ENCODE measurements at places on chromosomes 11 and 22. TPM values are rescaled to one million over a fixed set of nuclear protein-coding genes. Genes with fewer than 3 reads are reported as not detected.
A peak's percentile ranks its signal among the peaks of the same experiment; 100 is the strongest.

Gene NUDT8
- 6.8 TPM for total RNA-seq

GRCh38 chr11:45366619-45367190 lies 80.6 kb upstream of the SYT13 start:
- no peak for DNase-seq
- H3K4me1 ChIP-seq: peaks cover 28% of the 10 kb centered on the region
- H3K36me3 ChIP-seq: no peaks in the 10 kb centered on the region
- H3K4me3 ChIP-seq: no peak overlapping the region
- no peak overlapping the region for H3K27ac ChIP-seq

Gene HNRNPUL2
- 43.6 TPM for total RNA-seq

DNA sequence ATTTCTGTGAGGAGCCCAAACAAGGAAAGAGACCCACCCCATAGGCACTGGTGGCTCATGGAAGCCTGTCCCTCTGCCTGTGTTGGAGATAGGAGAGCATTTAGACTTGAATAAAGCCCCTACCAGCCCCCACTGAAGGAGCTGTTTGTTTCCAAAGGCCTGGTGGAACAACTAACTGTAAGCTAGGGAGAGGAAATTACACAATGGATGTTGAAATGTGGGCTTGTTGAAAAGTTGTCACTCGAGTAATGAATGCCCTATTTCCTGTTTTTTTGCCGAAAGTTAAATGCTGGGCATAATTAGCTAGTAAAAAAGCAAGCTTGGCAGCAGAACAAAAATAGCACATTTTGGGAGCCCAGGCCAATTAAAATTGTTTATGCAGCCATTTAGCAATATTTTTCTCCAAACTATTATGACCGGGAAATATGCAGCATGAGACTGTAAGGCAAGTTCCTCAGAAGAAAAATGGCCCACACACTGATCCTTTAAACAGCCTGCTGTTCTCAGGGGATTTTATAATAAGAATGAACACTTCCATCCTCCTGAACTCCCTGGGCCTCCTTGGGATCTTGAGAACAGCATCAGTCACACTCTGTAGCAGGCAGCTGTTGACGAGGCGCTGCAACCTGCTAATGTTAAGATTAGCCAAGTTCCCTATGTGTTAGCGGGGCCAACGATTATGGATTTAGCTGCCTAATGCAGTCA lies 38.6 kb upstream of the LMO2 start:
- no peak for DNase-seq
- H3K27me3 ChIP-seq: peaks cover 10% of the 10 kb centered on the region
- H3K36me3 ChIP-seq: peaks cover 13% of the 10 kb centered on the region
- H3K27ac ChIP-seq: peak overlapping the region; percentile 98

- DNase-seq: no peak
- H3K27ac ChIP-seq: no peak overlapping the region
- peaks cover 5% of the 10 kb centered on the region for H3K36me3 ChIP-seq
- H3K4me3 ChIP-seq: no peak overlapping the region
- H3K4me1 ChIP-seq: no peaks in the 10 kb centered on the region
Observed at GRCh38 chr11:20541503-20541902, 57.9 kb upstream of the SLC6A5 start.

DNA sequence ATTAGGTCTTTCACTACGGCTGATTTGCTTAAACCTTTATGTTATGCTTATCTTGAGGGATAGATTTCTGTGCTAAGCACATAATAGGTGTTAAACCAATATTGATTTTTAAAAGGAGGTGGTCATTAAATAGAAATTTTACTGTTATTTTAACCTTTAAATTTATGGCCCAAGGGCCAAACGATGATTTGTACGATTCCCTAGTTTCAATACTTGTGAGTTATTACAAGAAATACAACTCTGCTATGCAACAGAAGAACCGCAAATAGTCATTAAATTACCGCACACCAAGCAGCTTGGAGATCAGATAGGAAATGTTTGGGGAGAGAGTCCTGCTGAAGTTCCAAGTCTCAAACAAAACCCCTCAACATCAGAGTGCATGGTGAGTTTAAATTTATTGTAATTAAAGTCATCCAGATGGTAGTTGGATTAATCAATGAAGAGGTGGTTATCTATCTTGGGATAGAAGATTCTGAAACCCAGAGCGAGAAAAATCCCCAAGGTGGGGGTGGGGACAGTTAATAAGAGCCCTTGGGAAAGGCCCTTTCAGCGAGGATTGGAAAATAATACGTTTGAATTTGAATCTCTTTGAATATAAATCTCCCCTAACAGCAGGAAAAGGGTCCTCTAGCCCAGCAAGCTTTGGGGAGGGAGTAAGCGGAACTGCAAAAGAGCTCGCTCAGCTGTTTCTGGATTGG lies 805 bp upstream of the QSER1 start:
- peaks cover 28% of the 10 kb centered on the region for H3K4me1 ChIP-seq
- peak overlapping the region; percentile 97 for H3K4me3 ChIP-seq
- no peak for DNase-seq
- H3K27ac ChIP-seq: peak overlapping the region; percentile 96

Gene CHKB
- 94.6 TPM for total RNA-seq

- no peak overlapping the region for H3K4me3 ChIP-seq
- no peaks in the 10 kb centered on the region for H3K4me1 ChIP-seq
- no peaks in the 10 kb centered on the region for H3K27me3 ChIP-seq
- peaks cover 7% of the 10 kb centered on the region for H3K36me3 ChIP-seq
- no peak for DNase-seq
Observed at GRCh38 chr11:77003963-77004362, 30.2 kb upstream of the B3GNT6 start.

Gene CNIH2
- total RNA-seq: 1.9 TPM

DNA sequence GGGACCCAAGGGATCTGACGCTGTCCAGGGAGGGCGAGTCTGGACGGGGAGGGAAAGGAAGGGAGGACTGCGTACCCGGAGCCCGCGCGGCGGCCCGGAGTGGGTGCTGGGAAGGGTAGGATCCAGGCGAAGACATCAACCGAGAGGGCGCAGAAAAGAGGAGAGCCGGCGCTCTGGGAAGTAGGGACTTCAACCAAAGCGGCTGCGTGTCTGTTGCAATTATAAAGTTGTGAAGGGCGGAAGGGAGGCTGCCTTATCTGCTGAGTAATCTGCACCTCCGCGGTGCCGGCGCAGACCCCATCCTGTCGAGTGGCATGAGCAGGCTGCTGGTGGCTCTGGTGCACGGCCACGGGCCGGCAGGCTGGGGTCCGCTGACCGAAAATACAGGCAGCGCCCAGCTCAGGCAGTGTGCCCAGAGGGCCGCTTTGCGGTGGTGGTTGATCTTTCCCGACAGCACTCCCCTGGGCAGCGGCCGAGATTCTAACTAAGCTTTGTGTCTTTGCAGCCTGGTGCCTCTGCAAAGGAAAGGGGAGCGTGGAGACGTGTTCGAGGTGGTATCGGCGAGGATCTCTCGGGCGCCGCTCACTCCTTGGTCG lies 978 bp downstream of the C11orf87 start:
- H3K4me3 ChIP-seq: peak overlapping the region; percentile 84
- H3K27me3 ChIP-seq: peaks cover 11% of the 10 kb centered on the region
- DNase-seq: peak; percentile 45
- no peaks in the 10 kb centered on the region for H3K36me3 ChIP-seq
